Esophagus (tissue), 2 donors: ENCODE measurements at places on chromosomes 5 and 9. TPM values are rescaled to one million over a fixed set of nuclear protein-coding genes. Genes with fewer than 3 reads are reported as not detected.

IL7R gene
- polyA plus RNA-seq = 2.7 TPM

OMD gene
- polyA plus RNA-seq = 1.1 TPM

ADAMTS13 gene
- polyA plus RNA-seq = 4.3 TPM

BRIX1 gene
- polyA plus RNA-seq = 14.9 TPM

LCN10 gene
- 5.3 TPM for polyA plus RNA-seq

SOX30 gene
- 0.05 TPM for polyA plus RNA-seq

IL4 gene
- not detected for polyA plus RNA-seq

TMEM252 gene
- not detected for polyA plus RNA-seq

S1PR3 gene
- polyA plus RNA-seq = 6.7 TPM

RAI14 gene
- 3.4 TPM for polyA plus RNA-seq

GRK6 gene
- 10.4 TPM for polyA plus RNA-seq

TRIM7 gene
- polyA plus RNA-seq = 26.9 TPM

PCDHGA2 gene
- polyA plus RNA-seq = 0.14 TPM

PCDHA1 gene
- not detected for polyA plus RNA-seq

CCDC171 gene
- polyA plus RNA-seq = 0.55 TPM

LMX1B gene
- 0.01 TPM for polyA plus RNA-seq

SARDH gene
- polyA plus RNA-seq = 0.20 TPM

GPR151 gene
- not detected for polyA plus RNA-seq

ARL14EPL gene
- polyA plus RNA-seq = not detected

AKNA gene
- 8.3 TPM for polyA plus RNA-seq

NDUFAF2 gene
- polyA plus RNA-seq = 40.6 TPM

PCDHAC2 gene
- polyA plus RNA-seq = 0.02 TPM

EXD3 gene
- polyA plus RNA-seq = 9.7 TPM

C9orf153 gene
- polyA plus RNA-seq = 0.14 TPM

GCNT1 gene
- 0.79 TPM for polyA plus RNA-seq

IL3 gene
- polyA plus RNA-seq = not detected

CTSL gene
- polyA plus RNA-seq = 6.0 TPM

SLC36A2 gene
- not detected for polyA plus RNA-seq

ERGIC1 gene
- polyA plus RNA-seq = 47.1 TPM

EDIL3 gene
- polyA plus RNA-seq = 2.7 TPM

GARIN3 gene
- not detected for polyA plus RNA-seq

STC2 gene
- polyA plus RNA-seq = 1.4 TPM

ZFP2 gene
- 0.52 TPM for polyA plus RNA-seq

TRIM36 gene
- polyA plus RNA-seq = 0.20 TPM
